Foreskin keratinocyte (primary cell): ENCODE measurements at places on chromosomes 16 and 17. TPM values are rescaled to one million over a fixed set of nuclear protein-coding genes. Genes with fewer than 3 reads are reported as not detected.

ASGR1 gene
- polyA plus RNA-seq: 0.28 and 0.46 TPM in 2 replicates

CYGB gene
- polyA plus RNA-seq: 15.0 and 24.3 TPM in 2 replicates

PRSS21 gene
- 10.8 and 11.2 TPM in 2 replicates for polyA plus RNA-seq

ABCA3 gene
- 0.08 and 0.16 TPM in 2 replicates for polyA plus RNA-seq

PDILT gene
- not detected in 2 replicates for polyA plus RNA-seq

TCAP gene
- 0.11 and 0.17 TPM in 2 replicates for polyA plus RNA-seq

RNF157 gene
- polyA plus RNA-seq: 0.01 TPM in 1 of 2 replicates, not detected in the other
